ENCODE measurements at places on chromosomes 7 and 10. TPM values are rescaled to one million over a fixed set of nuclear protein-coding genes. Genes with fewer than 3 reads are reported as not detected.

Gene SKIDA1
- 8.2 TPM for total RNA-seq

Gene PON3
- total RNA-seq = not detected

Gene CHCHD1
- 44.9 TPM for total RNA-seq

DNA sequence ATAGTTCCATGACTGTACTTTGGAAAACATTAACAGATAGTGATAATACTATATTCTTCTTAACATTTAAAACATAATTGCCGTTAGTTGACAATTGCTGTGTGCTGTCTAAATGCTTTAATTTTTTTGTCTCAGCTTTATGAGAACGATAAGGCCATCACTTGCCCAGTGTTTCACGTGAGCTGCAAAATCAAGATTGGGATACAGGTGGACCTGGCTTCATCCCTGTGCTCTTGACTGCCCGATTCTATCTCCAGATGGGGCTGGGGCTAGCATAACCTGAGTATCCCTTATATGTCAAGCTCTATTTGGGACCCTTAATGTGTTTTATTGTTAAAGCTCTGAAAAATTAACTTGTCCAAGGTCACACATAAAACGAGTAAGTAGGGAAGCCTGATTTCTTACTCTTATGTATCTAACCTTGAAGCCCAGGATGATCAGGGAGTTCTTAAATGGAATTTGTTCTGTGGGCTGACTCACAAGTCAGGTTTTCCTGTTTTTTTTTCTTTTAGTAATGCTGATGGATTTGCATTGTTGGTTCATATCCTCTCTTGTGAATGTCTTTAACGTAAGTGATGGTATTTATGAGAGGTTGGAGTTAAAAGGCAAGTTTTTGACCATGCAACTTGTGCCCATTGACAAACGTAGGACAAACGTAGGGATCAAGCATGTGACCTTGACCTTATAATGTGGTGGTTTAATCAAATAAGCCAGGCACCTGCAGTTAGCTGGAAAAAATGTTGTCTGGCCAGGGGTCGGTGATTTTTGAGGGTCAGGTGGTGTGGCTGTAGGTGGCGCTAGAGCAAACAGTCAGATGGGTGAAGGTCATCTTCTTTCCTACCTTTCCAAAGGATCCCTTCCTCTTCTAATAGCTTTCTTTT is 3.6 kb downstream of the PRKAR2B start:
- H3K4me1 ChIP-seq = peaks cover 2% of the 10 kb centered on the region
- H3K36me3 ChIP-seq = no peaks in the 10 kb centered on the region
- no peak overlapping the region for H3K4me3 ChIP-seq
- no peak for DNase-seq
- no peak overlapping the region for H3K27ac ChIP-seq
- H3K27me3 ChIP-seq = no peaks in the 10 kb centered on the region

Data from H1 (cell line).